ENCODE measurements at places on chromosomes 5 and 9.

GRCh38 chr9:86354818-86355309 lies 654 bp upstream of the TUT7 start:
- no peak for DNase-seq

GRCh38 chr5:178210686-178211085 lies 6.4 kb downstream of the HNRNPAB start:
- no peak for DNase-seq

- no peak for DNase-seq
These were observed 364 bp downstream of the RPS6 start for GRCh38 chr9:19379697-19380046.

DNA sequence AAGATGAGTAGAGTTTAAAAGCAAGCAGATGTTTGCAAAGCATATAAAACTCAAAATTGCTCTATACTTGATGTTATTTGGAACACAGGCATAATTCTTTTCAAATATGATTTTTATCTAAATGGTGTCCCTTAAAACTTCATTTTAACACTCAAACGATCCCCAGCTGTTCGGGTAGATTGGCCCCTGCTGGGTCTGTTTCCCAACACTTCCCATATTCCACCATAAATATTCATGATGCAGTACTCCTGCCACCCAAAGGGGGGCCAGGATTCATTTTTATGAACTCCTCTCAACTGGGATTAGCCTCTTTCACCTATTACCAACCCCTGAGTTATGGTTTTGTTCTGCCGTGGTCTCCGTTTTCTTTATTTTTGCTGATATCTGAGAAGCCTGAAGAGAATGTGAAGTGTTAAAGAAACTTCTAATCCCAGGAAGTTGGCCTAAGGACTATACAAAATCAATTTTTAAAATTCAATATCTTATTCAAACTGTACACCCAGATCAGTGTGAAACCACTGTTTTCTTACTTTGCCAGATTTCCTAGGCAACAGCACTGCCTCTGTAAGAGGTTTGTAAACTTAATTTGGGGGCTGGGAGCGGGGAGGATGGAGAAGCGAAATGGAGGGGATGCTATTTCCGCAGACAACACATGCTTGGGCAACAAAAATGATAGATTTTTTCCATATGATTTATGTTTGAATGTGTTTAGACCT lies 384.1 kb downstream of the DMRT2 start:
- no peak for DNase-seq

DNA sequence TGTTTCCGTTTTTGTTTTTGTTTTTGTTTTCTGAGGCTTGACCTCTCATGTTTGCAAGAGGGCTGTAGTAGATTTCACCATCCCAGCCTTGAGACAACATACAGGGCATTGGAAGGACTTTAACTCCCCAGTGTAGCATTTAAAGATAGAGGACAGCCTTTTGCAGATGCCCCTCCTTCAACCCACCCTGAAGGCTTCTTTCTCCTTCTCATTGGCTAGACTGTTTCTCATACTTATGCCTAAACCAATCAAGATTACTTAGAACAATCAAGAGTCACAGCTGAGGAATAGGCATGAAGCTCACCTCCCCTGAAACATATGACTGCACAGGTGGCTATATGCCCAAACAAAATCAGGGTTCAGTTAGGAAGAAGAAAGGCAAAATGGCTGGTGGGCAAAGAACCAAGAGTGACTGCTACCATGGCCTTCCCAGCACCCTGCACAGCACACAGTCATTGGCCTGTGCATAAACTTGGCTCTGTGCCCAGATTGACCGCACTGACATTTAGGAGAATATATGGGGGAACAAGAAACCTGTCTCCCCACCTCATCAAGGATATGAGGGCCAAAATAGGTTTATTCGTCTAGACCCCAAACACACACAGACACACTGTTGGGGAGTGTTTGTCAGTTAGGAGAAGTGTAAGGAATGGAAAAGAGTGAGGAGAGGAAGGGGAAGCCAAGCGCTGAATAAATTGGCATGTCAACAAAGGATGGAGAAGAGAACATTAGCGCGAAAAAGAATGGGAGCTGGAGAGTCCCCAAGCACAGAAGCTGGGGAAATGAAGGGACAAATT lies 137.3 kb upstream of the RANBP3L start:
- DNase-seq = peak; percentile 54

GRCh38 chr9:127149463-127150390 lies 27.3 kb upstream of the ANGPTL2 start:
- no peak for DNase-seq

- DNase-seq = no peak
These were observed 72.2 kb downstream of the ATG10 start for GRCh38 chr5:82044010-82044409.

Measured in hippocampal formation (tissue), 2 donors.